Activated naive CD8-positive, alpha-beta T cell treated with anti-CD3 and anti-CD28 coated beads, Interleukin-2, amount 50 U/mL, for 24 hours (primary cell): ENCODE measurements at places on chromosomes 7 and 10.

DNA sequence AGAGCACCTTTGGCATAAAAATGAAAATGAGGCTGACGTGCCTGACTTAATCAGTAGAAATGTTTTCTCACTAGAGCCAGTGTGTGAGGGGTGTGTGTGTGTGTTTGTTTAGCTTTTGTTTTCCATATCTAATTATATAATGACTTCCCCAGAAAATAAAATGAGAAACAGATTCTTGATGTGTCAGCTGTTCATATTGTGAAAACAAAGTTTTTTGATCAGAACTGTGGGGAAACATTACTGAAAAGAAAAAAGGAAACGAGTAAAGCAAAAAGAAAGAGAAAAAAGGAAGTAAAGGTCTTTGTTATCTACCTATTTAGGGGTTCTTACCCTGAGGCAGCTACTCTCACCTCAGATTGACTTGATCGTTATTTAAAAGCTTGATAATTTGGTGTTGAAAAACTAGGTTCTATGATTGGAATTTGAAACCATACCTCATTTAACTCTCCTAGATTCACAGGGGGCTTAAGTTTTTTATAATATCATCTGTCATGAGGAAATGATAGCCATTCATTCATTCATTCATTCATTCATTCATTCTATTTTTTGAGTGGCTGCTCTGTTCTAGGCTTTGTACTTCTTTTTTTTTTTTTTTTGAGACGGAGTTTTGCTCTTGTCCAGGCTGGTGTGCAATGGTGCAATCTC, 58.0 kb downstream of the CREM start:
- no peak for DNase-seq
- H3K27ac ChIP-seq: no peak overlapping the region
- H3K4me1 ChIP-seq: peaks cover 6% of the 10 kb centered on the region
- peaks cover 8% of the 10 kb centered on the region for H3K36me3 ChIP-seq

GRCh38 chr10:4372601-4373000, 453.4 kb upstream of the AKR1E2 start:
- no peaks in the 10 kb centered on the region for H3K4me1 ChIP-seq
- no peak overlapping the region for H3K27ac ChIP-seq
- H3K4me3 ChIP-seq: no peak overlapping the region
- DNase-seq: no peak

DNA sequence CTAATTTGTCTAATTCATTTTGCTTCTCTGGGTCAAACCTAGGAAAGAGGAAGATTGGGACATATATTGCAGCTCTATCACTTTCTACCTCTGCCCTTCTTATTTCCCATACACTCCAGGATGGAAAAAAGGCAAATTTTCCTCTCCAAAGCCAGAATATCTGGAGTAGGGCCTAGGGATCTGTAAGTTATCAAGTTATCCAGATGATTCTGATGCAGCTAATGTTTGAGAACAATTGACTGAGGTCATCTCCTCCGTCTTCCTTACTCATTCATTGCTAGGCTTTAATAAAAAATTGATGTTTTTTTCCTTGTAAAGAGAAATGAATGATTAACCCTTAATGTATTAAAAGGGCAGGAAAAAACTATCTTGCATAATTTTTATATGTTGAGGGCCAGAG, 211.9 kb upstream of the GLI3 start:
- no peak overlapping the region for H3K4me3 ChIP-seq
- H3K27me3 ChIP-seq: peaks cover 2% of the 10 kb centered on the region
- DNase-seq: no peak
- H3K4me1 ChIP-seq: no peaks in the 10 kb centered on the region

- no peak overlapping the region for H3K4me3 ChIP-seq
- H3K4me1 ChIP-seq: peaks cover 8% of the 10 kb centered on the region
- H3K36me3 ChIP-seq: no peaks in the 10 kb centered on the region
- H3K27me3 ChIP-seq: no peaks in the 10 kb centered on the region
- no peak for DNase-seq
Observed at GRCh38 chr10:102578782-102579181, 65.5 kb upstream of the TRIM8 start.

GRCh38 chr10:130989670-130990232, 321.8 kb downstream of the TCERG1L start:
- DNase-seq: no peak
- H3K36me3 ChIP-seq: no peaks in the 10 kb centered on the region
- H3K27me3 ChIP-seq: no peaks in the 10 kb centered on the region
- no peak overlapping the region for H3K4me3 ChIP-seq

DNA sequence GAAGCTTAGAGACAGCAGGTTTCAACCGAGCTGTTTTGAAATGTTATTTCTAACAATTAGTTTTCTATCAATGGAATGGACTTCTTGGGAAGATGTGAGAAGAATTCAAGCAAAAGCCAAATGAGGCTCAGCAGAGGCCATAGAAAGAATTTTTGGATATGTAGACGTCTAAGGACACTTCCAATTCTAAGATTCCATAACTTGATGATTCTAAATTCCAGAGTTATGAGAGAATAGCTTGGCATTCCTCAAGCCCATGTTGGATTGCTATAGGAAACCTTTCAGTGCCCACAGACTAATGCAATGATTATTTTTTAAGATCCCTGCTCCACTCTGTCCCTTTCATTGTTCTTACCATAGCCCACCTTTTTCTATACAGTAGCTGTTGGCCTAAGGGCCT, 77.2 kb upstream of the PALS2 start:
- no peak overlapping the region for H3K4me3 ChIP-seq
- no peak overlapping the region for H3K27ac ChIP-seq
- no peak for DNase-seq
- no peaks in the 10 kb centered on the region for H3K4me1 ChIP-seq
- H3K27me3 ChIP-seq: peaks cover 3% of the 10 kb centered on the region

- H3K27me3 ChIP-seq: peaks cover 14% of the 10 kb centered on the region
- H3K27ac ChIP-seq: no peak overlapping the region
- no peaks in the 10 kb centered on the region for H3K36me3 ChIP-seq
- DNase-seq: no peak
- no peak overlapping the region for H3K4me3 ChIP-seq
Observed at GRCh38 chr10:76962851-76963250, 674.8 kb downstream of the KCNMA1 start.

- no peak overlapping the region for H3K4me3 ChIP-seq
- no peaks in the 10 kb centered on the region for H3K36me3 ChIP-seq
- H3K27me3 ChIP-seq: peaks cover 2% of the 10 kb centered on the region
- H3K27ac ChIP-seq: no peak overlapping the region
- peaks cover 3% of the 10 kb centered on the region for H3K4me1 ChIP-seq
- no peak for DNase-seq
Observed at GRCh38 chr7:128836729-128837348, 6.6 kb downstream of the FLNC start.

DNA sequence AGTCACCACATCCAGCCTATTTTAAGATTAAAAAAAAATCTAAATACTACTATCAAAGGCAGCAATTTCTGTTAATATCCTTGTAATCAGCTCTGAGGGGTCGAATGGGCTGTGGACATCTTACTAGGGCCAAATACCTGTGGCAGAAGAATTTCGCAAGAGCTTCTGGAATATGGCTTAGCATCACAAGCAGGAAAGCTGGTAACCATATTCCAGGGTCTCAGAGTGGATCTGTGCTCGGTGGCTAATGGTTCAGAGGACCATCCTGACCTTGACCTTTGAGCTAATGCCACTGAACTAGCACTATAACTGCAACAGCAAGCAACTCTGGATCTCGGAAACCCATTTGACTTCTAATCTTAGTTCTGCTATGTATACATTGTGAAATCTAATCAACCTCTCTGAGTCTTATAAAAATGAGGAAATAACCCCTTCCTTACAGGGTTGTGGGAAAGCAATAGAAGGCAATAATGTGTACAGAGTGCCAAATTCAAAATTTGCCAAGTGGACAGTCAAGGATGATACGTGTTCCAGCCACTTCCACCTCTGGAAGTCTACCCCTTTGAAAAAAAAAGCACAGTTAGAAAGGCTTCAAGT, 65.5 kb downstream of the CYP26A1 start:
- H3K36me3 ChIP-seq: no peaks in the 10 kb centered on the region
- no peaks in the 10 kb centered on the region for H3K4me1 ChIP-seq
- H3K4me3 ChIP-seq: no peak overlapping the region
- H3K27ac ChIP-seq: no peak overlapping the region
- no peak for DNase-seq

GRCh38 chr7:141738592-141739013, 445 bp downstream of the SSBP1 start:
- H3K4me1 ChIP-seq: peaks cover 51% of the 10 kb centered on the region
- H3K27me3 ChIP-seq: no peaks in the 10 kb centered on the region
- H3K36me3 ChIP-seq: peaks cover 46% of the 10 kb centered on the region
- DNase-seq: no peak

DNA sequence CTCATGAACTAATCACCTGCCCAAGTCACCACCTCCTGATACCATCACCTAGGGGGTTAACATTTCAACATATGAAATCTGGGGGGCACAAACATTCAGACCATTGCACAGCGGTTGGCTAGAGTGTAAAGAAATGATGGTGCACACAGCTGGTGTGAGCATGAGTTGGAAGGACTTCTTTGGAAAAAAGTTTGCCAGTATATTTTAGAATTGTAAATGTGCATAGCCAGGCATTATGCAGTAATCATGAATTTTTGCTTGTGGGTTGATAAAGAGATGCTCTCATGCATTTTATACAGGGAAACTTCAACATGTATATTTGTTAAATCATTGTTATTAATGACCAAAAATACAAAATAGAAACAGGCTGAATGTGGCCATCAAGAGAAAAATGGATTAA, 100.0 kb downstream of the VWC2 start:
- no peaks in the 10 kb centered on the region for H3K27me3 ChIP-seq
- H3K27ac ChIP-seq: no peak overlapping the region
- no peak for DNase-seq
- H3K4me3 ChIP-seq: no peak overlapping the region

DNA sequence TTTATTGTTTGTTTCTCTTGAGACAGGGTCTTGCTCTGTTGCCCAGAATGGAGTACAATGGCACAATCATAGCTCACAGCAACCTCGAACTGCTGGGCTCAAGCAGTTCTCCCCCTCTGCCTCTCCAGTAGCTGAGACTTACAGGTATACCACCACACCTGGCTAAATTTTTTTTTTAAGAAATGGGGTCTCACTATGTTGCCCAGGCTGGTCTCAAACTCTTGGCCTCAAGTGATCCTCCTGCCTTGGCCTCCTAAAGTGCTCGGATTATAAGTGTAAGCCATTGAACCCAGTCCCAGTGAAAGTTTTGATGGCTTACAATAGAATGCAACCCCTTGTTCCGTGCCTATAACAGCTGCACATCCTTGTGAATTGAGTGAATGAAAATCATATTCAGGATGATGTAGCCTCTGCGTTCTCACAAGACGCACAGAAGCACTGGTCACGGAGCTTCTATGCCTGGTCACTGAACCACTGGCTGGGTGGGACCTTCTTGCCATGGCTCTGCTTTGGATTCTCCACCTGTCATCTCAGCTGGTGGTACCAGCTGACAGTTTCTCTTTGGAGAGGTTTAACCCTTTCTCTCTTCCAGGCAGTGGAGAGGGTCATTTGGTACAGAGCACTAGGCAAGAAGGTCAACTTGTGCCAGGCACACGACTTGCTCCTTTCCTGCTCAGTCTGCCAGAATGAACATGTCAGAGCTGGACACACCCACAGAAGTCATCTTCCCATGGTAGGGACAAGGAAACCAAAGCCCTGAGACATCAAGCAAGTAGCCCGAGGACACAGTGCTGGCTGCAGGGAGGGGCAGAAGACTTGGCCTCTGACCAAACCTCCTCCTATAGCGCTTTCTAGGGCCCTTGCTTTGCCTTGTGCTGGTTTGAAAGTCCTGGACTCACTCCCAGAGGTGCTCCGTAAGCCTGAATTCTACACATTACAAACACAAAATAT, 89.6 kb downstream of the ATXN7L1 start:
- H3K4me3 ChIP-seq: no peak overlapping the region
- H3K27me3 ChIP-seq: no peaks in the 10 kb centered on the region
- H3K4me1 ChIP-seq: peaks cover 17% of the 10 kb centered on the region
- H3K27ac ChIP-seq: no peak overlapping the region
- DNase-seq: no peak

- H3K27me3 ChIP-seq: no peaks in the 10 kb centered on the region
- H3K4me3 ChIP-seq: no peak overlapping the region
- peaks cover 29% of the 10 kb centered on the region for H3K4me1 ChIP-seq
- H3K36me3 ChIP-seq: no peaks in the 10 kb centered on the region
- H3K27ac ChIP-seq: peak overlapping the region; percentile 36
Observed at GRCh38 chr10:92990615-92991014, 70.0 kb upstream of the CYP26C1 start.

DNA sequence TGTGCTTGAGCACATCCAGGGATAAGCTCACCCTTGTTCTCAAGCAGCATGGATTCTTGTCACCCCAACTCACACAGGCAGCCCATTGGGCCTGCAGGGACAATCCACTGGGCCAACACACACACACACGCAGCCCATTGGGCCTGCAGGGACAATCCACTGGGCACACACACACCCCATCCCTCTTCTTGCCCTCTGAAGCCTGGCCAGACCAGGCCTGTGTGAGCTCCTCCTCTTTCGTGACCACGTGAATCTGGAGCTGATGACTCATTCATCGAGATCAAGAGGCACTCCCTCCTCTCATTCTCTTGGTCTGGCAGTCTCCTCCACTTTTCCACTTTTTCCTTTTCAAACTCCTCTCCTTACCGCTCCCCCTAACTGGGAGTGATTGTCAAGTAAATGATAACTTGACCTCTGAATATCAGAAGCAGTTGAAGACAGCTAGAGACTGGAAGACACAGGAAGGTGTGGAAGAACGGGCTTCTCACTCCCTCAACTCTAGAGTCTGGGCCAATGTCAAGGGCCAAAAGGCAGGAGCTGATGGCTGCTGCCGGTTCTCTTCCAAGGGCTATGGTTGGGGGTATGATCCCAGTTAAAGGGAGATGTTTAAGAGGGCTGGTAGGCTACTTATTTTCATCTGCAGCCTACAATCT, 89.7 kb downstream of the HIPK2 start:
- H3K36me3 ChIP-seq: peaks cover 39% of the 10 kb centered on the region
- H3K4me3 ChIP-seq: no peak overlapping the region
- no peak for DNase-seq
- no peaks in the 10 kb centered on the region for H3K27me3 ChIP-seq
- peaks cover 36% of the 10 kb centered on the region for H3K4me1 ChIP-seq

GRCh38 chr10:6796231-6796630, 216.2 kb upstream of the PRKCQ start:
- no peak for DNase-seq
- no peak overlapping the region for H3K4me3 ChIP-seq
- no peak overlapping the region for H3K27ac ChIP-seq
- peaks cover 4% of the 10 kb centered on the region for H3K27me3 ChIP-seq
